ENCODE measurements at places on chromosomes 5 and 9.

GRCh38 chr5:126808521-126808988, 31.6 kb downstream of the LMNB1 start:
- DNase-seq = no peak

- DNase-seq = no peak
Measured at GRCh38 chr5:32384621-32385020, 59.9 kb downstream of the ZFR start.

- DNase-seq = no peak
Measured at GRCh38 chr5:79816014-79816413, 126.4 kb downstream of the CMYA5 start.

GRCh38 chr9:137168904-137169856, 671 bp downstream of the LRRC26 start:
- DNase-seq = no peak

GRCh38 chr9:20593105-20593504, 29.2 kb downstream of the MLLT3 start:
- DNase-seq = no peak
